HuH-7 (cell line): ENCODE measurements at places on chromosomes 5 and 9.
A peak's percentile ranks its signal among the peaks of the same experiment; 100 is the strongest.

- peak; percentile 67 for DNase-seq
These were observed 7.5 kb upstream of the PRLR start for GRCh38 chr5:35237580-35238376.

DNA sequence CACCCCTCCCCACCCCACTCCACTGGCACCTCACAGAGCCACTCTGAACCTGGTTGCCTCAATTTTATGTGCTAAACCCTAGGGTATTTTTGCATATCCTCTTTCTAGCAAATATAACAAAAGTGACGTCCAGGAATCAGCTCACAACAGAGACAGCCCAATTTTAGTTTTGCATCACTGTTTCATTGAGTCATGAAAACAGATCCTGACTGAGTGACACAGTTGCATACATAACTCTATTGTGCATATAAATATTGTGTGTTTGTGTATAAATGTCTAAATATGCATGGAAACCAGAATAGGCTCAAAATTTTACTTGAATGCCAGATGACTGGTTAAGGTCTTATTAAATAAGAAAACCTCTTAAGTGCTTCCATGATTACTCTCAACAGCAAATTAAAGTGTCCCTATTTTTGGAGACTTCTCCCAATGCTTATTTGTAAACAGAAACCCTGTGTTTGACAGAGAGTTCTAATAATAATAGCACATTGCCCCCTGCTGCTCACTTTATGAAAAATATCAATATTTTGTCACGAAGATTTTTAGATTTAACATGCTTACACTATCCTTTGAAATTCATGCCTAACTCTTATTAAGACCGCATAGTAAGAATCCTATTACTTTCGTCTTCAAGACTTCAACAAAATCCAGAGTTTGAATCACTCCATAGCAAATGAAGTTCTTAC lies 75.5 kb upstream of the PRRC1 start:
- no peak for DNase-seq

- DNase-seq, result no peak
These were observed 29.4 kb upstream of the SYNPO start for GRCh38 chr5:150611026-150611425.

DNA sequence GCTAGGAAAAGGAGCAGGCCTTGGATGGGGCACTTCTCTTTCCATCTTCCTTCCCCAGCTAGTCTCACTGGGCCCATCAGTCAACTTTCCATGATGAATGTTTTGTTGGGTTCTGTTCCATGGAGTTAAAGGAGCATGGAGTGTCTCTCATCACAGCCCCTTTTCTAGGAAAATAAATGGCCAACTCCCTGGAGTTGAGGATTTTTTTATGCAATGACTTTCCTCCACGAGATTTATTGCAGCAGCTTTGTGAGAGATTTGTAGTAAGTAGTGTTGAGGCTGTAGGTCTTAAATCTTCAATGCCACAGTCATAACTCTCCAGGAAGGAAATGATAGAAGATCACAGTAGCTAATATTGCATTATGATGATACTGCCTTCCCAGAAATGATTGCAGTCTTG lies 45.6 kb upstream of the SLC44A1 start:
- DNase-seq, result no peak

DNA sequence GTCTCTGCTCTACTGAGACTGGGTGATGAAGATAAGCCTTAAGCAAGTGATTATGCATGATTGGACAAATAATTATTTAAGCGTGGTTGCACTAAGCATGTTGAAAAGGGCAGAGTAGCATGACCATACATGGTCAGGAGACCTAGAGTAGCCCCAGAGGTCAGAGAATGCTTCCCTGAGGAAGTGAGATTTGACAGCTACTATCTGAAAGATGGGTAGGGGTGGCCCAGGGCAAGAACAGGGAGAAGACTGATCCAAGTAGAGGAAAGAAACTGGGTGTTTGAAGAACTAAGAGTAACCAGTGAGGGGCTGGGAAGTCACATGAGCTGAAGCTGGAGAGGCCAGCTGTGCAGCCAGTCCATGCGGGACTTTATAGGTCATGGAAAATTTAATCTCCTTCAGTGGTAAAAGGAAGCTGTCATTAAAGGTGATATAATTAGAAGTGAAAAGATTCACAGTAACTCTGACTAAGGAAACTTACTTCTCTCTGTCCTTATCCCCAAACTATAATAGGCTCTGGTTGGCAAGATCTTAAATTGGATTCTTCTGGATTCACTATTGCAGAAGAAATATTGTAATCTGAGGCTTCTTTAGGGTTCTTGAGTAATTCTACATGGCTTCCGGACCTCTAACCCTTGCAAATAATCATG lies 35.2 kb downstream of the YIPF5 start:
- no peak for DNase-seq

DNA sequence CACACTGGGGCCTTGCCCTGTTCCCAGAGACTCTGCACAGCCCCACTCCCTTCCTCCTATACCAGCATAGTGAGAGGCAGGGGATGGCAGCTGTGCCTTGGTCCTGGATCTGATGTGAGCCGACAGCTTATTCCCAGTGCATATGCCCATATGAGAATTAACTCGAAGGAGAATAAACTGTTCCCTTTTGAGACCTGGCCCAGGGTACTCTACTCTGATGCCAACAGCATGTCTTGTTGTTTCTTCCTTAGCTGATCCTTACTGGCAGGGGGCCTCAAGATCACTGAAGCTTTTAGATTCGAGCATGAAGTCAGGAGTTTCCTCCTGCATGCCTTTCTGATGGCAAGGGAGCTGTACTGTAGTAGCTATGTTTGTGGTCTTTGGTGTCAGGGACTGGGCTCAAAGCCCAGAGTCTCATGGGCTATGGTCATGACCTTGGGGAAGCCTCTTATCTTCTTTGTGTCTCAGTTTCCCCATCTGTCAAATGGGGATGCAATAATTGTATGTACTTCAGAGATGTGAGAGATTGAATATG lies 57.1 kb downstream of the DOCK2 start:
- DNase-seq, result no peak

DNA sequence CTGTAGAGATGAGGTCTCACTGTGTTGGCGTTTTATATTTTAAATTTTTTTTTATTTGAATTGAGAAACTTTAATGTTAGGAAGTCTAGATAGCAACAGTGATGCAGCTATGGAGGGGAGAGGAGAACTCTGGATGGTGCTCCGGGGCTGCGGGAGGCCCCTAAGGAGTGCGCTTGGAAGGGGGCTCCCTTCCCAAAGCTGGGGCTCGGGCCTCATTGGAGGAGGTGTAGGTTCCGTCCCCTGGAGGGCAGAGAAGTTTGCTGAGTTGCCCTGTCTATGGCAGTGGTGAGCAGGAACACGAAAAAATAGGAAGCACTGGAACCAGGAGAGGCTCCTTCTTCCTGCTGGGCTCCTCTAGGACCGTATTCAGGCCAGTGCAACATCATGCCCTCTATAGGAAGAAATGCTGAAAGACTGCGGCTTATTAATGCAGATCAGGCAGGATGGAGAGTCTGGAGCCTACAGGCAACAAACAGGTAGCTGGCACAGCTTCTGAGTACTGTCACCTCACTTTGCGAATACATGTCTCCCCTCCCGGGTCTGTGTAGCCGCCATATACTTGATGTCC lies 16.1 kb downstream of the AHRR start:
- peak; percentile 56 for DNase-seq

DNA sequence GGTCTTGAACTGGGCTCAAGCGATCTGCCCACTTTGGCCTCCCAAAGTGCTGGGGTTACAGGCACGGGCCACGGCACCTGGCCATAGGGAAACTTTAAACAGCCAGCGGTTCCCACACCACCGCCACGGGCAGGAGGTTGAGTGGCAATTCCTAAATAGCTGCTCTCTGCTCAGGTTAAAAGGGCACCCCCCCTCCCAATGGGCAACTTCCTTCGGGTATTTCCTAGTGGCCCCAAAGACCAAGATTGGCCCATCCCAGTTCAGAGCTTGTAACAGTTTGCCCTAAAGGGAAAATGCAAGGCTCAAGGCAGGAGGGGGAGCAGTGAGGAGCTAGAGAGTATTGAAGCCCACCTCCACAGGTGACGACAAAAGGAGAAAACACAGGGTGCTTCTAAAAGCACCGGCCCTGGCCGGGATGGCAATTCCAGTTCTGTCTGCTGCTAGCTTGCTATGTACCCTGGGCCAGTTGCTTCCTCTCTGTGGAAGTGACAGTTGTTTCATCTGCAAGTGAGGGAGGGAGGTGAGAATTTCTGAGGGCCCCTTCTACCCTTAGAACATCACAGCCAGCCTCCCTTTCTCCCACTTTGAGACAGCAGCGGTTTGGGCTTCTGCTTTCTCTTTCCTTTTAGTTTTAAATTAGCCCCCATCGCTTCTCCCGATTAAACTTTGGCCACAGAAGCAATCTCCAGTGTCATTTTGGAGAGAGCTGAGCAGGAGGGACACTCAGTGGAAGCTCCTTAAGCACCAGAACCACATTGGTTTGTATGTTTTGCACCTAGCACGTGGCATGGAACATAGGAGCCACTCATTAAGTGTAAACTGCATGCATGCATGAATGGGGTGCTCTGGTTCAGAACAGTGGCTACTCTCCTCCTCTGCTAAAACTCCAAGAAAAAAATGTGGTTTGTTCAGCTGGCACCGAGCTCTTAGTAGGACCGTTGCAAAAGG lies 17.3 kb upstream of the TNIP1 start:
- no peak for DNase-seq

DNA sequence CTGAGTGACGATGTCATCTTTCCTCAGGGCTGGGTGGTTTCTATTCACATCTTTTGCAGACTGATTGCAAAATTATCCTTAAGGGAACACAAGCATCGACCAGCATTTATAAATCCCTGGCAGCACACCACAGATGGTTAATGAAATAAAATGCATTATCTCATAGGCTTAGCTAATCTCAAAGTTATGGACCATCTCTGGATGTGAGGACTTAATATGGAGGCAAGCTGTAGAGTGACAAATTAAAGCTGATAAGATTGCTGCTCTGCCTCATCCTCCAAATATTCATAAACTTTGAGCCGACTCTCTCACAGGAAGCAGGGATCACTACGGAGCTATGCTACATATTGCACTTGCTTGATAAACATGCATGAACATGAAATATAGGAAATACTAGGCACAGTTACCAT lies 663.2 kb upstream of the RGMB start:
- DNase-seq, result no peak

DNA sequence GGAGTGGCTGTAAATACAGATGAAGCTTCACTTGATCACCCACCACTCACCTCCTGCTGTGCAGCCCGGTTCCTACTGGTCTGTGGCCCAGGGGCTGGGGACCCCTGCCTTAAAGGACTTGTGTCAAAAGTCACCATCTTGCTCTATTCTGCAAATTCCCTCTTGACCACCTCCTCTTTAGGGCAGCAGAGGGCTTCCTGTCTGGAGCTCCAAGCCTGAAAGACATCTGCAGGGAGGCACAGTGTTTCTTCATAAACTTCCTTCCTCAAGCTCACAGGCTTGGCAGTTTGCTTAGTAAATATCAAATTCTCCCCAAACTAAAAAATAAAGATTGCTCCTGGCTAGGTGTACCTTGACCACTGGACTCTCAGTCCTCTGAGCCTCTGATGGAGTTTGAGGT lies 104.4 kb downstream of the FRMD3 start:
- DNase-seq, result no peak

GRCh38 chr5:124544366-124545055 lies 201.9 kb downstream of the ZNF608 start:
- no peak for DNase-seq

DNA sequence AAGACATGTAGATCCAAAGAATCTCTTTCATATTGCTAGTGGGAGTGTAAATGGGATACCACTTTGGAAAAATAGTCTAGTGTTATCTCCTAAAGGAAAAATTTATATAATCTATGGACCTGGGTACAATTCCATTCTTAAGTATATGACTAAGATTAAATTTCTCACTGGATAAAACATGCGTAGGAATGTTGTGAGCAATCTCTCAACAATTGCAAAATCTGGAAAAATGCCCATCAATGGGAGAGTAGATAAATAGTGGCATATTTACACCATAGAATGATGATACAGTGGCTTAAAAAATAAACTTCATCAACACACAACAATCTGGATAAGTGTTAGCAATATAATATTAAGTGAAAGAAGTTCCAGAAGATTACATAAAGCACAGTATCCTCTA lies 469.5 kb downstream of the MAN2A1 start:
- DNase-seq, result no peak

GRCh38 chr5:33968211-33969005 lies 16.1 kb downstream of the SLC45A2 start:
- no peak for DNase-seq

DNA sequence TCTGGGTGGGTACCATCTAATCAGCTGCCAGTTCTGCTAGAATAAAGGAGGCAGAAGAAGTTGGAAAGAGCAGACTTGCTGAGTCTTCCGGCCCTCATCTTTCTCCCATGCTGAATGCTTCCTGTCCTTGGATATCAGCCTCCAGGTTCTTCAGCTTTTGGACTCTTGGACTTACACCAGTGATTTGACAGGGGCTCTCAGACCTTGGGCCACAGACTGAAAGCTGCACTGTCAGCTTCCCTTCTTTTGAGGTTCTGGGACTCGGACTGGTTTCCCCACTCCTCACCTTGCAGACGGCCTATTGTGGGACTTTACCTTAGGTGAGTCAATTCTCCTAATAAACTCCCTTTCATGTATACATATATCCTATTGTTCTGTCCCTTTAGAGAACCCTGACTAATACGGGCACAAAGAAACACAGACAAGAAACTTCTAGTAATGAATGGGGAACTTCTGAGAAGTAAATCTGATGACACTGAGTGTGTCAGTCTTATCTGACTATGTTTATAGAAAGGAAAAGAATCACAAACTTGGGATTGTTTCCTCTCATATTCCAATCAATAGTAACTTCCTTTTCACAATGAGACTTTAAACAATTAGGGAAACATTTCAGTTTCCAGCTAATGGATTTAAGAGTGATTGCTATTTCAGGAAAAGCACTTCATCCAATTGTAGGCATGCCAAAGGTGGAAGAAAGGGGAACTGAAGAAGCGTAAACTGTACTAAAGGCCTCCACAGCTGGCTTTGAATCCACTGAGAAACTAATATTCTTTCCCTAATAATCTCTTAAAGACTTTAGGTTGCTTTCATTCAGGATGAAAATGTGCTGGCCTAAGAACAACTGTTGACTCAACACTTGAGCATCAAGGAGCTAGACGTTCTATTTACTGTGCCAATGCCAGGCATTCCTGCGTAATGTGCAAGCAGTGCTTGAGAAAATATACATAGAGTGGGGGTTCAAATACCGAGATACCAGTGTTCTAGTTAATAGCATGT lies 127.9 kb upstream of the PTGER4 start:
- DNase-seq, result no peak

- DNase-seq, result no peak
These were observed 95.0 kb downstream of the NPR3 start for GRCh38 chr5:32805971-32806638.

DNA sequence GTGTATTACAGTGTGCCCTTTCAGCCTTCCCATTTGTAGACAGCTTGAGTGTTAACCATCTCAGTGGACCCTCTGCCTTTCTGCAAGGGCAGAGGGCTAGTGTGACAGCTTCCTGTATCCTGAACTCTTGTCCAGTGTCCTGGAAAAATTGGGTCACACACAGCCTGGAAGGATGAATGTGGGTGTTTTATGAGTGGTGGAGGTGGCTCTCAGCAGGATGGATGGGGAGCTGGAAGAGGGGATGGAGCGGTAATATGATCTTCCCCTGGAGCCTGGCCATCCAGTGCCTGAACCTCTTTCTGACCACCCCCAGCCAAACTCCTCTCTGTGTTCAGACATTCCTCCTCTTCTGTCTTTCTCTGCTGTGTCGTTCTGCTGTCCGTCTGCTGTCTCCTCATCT lies 113.0 kb downstream of the KIF4B start:
- no peak for DNase-seq
